NCI-H2029 treated with DMSO at 0.1 percent for 48 hours (cell line): ENCODE measurements at places on chromosomes 7 and 10.

DNA sequence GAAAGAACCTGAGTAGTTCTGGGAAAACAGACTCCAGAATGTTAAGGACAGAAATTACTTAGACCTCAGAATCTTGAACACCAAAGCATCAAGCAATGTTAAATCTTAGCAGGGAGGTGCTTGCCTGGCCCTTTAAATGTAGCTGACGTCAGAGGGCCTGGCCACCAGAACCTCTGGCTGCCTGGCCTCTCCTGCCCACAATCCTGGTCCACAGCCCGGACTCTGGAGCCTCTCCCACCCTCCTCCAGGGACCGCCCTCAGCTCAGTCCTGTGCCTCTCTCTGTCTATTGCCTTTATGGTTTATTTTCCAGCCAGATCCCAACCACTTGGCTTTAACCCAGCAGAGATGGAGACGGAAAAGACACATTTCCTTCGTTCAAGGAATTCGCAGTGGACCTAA lies 42.2 kb upstream of the EGR2 start:
- DNase-seq, result no peak

GRCh38 chr7:157397731-157398691 lies 61.2 kb downstream of the DNAJB6 start:
- DNase-seq, result peak; percentile 80

- DNase-seq, result no peak
Observed at GRCh38 chr7:43398831-43399230, 184.1 kb upstream of the STK17A start.

DNA sequence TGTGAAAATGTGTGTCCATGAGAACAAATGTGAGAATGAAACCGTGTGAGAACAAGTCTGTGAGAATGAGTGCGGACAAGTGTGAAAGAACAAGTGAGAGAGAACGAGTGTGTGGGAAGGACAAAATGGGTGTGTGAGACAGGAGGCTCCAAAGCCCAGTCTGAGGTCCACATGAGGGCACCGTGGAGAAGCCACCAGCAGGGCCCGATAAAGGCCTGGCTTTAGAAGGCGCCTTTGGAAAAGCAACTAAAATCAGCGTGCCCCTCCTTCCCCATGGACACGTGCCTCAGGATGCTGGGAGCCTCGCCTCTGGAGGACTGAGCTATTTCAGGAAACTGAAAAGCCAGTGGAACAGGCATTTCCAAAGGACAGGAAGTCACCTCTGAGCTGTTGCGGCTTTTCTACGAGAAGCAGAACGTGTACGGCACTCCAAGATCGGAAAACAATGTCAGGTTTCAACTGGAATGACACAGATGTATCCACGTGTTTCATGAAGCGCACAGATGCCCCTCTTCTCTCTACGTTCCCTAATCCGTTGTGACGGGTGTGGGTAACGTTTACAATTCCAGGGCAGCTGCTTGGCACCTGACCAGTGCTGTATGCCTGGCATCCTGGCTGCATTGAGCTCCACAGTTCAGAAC lies 46.4 kb downstream of the ESYT2 start:
- DNase-seq, result peak; percentile 44

GRCh38 chr7:66697449-66698438 lies 42.8 kb upstream of the RABGEF1 start:
- DNase-seq, result no peak

- DNase-seq, result no peak
Observed at GRCh38 chr7:46315891-46316290, 394.8 kb upstream of the IGFBP3 start.

- DNase-seq, result no peak
Observed at GRCh38 chr7:44977304-44977958, 1.4 kb downstream of the MYO1G start.

GRCh38 chr10:2245580-2245979 lies 508.3 kb upstream of the ADARB2 start:
- DNase-seq, result no peak

DNA sequence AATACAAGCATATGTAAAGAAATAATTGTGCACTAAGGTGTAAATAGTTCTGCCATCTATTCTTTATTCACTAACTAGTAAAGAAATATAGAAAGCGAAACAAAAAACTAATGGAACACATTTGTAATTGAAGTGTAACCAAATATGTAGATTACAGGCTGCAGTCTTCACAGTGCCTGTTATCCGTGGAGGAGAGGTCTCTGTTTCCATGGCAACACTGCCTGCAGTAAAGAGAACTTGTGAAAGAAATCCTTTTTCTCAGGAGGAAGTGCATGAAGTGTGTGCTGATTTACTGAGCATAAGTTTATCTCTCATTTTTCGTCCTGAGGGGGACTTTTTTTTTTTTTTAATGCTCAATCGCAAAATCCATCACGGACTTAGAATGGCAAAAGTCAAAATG lies 102.5 kb downstream of the APBB1IP start:
- DNase-seq, result no peak

- DNase-seq, result no peak
Observed at GRCh38 chr10:53127686-53128085, 355.1 kb upstream of the MBL2 start.

GRCh38 chr10:92847202-92847864 lies 987 bp upstream of the EXOC6 start:
- no peak for DNase-seq

GRCh38 chr7:1117321-1117928 lies 29.5 kb downstream of the GPER1 start:
- DNase-seq, result no peak
